Cortex of kidney (tissue), 1 donor: ENCODE measurements at places on chromosomes 16 and 17.

DNA sequence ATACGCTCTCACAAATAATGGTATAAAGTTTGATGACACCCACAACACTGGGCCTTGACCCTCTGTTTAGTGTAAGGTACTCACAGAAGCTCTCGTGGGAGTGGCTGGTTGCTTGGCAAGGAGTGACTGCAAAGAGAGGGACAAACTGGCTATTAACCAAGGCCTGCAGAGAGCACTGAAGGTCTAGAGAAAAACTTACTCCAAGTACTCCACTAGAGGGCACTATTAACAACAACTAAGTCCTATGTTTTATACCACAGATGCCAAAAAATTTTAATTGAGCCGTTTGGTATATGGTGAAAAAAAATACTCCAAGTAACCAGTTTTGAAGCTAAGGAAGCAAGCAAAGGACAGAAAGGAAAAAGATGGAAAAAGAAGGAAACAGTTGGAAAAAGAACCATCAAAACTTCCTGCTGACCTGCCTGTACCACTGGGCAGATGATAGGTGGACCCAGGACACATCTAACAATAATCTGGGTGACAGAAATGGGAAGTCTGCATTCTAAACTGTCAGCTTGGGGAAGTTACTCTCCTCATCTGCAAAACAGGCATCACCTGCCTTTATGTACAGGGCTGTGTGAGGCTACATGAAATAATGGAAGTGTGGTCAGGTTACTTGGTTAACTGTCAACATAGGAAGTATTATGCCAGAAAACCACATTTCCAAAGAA is 23.2 kb downstream of the DYNC1LI2 start:
- DNase-seq, result no peak

DNA sequence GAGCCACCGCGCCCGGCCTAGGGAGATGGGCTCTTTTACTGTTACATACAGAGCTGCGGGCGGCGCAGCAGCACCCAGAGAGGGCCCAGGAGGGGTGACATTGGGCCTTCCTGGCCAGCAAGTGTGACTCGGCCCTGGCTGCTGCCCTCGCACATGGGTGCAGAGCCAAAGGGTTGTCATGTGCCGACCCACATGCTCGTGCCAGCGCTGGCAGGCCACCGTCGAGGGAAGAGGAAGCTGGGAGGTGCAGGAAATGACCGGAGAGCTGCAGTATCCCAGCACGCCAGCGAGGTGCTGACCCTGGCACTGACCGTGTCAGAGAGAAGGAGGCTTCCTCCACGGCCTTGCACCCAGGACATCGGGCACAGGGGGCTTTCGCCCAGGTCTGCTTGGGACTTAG is 8.0 kb downstream of the ENDOV start:
- no peak for DNase-seq

- DNase-seq, result no peak
These were observed 47.2 kb downstream of the GPRC5B start for GRCh38 chr16:19837331-19837980.

GRCh38 chr16:67396159-67397035 is 3.1 kb upstream of the TPPP3 start:
- DNase-seq, result no peak

DNA sequence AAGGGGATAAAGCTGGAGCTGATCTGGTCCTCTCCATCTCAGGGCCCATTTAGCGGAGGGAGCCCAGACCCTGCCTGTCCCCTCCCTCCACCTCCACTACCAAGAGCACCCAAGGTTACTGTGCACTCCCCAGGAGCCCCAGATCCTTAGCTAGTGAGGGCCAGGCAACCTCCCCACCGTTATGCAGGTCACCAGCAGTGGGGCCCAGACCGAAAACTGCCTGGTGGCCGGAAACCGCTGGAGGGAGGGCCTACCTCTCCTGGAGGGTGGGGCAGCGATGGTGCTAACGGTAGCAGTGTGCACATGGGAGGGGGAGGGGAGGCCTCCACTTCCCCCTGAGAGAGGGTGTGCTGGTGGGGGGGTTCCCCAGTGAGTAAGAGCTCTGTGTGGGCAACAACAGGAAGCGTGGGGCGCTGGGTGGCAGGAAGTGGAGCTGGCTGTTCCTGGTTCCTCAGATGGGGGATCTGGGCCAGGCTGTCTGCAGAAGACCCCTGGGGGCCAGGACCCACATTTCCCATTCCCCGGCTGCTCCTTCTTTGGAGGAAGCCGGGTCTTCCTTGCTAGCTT is 4.4 kb downstream of the FMNL1 start:
- no peak for DNase-seq

- DNase-seq, result no peak
These were observed 14.7 kb upstream of the XYLT2 start for GRCh38 chr17:50331085-50331791.

DNA sequence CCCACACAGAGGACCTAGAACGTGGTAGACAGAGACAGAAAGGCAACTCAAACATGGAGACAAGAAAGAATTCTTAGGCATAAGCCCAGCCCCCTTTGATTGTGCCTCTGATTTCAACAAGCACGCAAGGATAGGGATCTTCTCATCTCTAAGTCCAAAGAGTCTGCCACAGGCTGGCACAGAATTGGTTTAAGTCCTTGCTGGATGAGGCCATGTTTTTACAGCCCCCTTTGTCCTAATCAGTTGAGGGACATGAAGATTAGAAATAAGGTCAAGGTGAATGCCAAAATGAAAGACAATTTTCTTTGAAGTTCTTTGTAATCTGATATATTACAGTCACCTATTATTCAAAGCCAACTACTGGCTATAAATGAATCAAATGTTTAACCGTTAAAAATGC is 68.0 kb upstream of the ATP2A3 start:
- no peak for DNase-seq

DNA sequence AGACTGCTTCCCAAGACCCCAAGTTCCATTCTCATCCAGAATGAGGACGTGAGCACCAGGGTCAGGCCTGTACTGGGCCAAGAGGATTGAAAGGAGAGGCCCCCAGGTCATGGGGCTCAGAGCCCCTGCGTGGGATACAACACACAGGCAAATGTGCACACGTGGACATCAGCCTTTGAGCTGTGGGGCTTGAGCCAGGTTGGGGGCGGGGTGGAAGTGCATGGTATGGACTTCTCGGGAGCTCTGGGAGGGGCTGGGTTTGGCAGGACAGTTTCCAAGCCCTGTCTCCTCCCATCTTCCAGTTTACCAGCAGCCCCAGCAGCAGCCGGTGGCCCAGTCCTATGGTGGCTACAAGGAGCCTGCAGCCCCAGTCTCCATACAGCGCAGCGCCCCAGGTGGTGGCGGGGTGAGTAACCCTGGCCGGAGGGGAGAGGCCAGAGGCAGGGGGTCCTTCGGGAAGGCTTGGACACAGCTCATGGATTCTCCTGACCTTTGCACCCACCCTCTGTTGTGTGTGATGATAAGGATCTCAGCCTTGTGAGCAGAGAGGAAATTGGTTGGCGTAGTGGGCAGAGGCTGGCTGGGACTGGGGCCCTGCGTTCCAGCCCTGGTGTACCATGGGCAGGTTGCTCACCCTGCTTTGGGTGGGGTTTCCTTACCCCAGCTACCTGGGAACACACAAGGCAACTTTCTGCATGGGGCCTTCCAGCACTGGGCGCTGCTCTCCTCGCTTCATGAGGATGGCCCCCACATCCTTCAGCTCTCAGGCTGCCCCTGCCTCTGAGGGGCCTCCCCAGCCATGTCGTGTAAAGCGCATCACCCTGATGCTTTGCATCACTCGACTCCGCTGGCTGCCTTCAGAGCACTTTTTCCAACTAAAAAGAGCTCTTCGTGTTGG is 10.4 kb upstream of the LASP1NB start:
- DNase-seq, result no peak

GRCh38 chr16:23387666-23388065 is 65.3 kb downstream of the COG7 start:
- no peak for DNase-seq

- DNase-seq, result no peak
These were observed 7.3 kb downstream of the C16orf95 start for GRCh38 chr16:87309620-87310525.
